Left ventricle myocardium inferior (tissue), 1 donor: ENCODE measurements at places on chromosomes 2 and 18.

- no peak for DNase-seq
These were observed 11.5 kb upstream of the BCL2 start for GRCh38 chr18:63331105-63331504.

DNA sequence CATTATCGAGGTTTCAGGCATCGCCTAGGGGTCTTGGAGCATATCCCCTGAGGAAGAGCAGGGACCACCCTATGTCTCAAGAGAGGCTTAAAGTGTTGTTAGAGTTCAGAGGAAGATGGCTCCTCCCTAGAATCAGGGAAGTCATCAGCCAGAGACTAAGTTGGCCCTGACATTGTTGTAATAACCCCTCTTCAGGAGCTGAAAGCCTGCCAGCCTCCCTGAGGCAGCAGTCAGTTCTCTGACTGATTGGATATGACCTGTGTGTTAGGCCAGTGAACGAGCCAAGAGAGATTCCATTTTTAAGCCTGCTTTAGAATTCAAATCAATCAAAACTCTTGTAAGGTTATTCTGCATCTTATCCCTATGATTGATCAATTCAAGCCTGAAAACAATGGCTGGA is 34.9 kb downstream of the ARHGAP28 start:
- DNase-seq, result no peak

DNA sequence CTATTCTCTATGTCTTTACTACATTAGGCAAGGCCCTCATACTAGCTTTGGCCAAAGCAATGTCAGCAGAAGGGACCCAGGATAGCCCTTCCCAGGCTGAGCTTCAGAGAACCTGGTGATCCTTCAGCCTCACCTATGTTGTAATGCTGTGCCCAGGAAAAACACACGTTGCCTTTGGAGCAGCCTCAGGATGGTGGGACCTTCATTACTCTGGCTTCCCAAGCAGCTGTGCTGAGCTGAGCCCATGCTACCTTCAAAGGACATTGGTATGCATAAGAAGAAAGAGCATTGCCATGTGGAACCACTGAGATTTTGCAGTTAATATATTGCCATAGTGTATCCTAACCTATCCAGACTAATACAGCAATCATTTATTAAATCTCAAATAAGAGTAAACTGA is 756.4 kb upstream of the ID2 start:
- DNase-seq, result no peak

DNA sequence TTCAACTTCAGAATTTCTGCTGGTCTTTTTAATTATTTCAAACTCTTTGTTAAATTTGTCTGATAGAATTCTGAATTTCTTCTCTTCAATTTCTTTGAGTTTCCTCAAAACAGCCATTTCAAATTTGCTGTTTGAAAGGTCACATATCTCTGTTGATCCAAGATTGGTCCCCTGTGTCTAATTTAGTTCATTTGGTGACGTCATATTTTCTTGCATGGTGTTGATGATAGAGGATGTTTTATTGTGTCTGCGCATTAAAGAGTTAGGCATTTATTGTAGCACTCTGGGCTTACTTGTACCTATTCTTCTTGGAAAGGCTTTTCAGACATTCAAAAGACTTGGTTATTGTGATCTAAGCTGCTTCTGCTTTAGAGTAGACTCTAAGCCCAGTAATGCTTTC is 698.4 kb upstream of the LRRTM1 start:
- DNase-seq, result no peak

DNA sequence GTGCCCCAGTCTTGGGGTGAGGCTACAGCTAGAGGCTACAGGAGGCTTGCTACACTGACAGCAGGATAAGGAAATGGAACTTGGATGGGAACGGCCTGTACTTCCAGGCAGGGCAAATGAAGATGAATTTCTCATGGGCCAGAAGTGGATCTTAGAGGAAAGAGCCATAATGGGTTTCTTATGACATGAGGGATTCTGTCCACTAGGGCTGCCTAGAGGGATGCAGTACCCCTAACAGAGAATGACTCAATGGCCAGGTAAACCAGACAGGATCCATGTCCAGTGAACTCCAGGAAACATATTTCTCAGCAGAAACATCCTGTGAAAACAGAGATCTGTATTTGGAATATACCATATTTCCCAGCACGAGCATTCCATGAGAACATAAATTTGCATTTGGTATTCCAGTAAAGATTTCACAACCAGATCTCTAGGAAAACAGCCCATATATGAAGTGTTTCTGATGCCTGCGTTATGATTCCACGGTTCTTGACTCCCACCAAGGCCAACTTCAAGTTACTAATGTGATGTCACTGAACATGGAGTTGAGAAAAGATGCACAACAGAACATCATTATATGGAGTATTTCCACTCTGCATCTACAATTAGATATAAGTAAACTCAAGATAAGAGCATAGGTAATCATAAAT is 11.5 kb upstream of the SLC35F5 start:
- DNase-seq, result no peak

DNA sequence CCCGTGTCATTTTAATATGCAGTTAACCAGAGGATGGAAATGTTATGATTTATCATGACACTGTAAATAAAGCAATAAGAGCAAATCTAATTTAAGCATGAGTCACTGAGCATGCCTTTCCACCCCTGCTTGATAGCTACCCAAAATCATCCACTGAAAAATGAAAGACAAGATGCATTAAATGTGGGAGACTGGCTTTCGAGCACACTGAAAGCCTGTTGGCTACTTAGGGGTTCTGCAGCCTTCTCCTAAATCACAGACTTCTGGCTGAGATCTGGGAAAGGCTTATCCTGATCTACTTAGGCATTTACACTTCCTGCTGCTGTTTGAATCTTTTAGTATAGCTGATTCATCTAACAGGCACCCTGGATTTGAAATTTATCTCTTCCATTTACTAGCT is 778.3 kb upstream of the CDH7 start:
- no peak for DNase-seq

DNA sequence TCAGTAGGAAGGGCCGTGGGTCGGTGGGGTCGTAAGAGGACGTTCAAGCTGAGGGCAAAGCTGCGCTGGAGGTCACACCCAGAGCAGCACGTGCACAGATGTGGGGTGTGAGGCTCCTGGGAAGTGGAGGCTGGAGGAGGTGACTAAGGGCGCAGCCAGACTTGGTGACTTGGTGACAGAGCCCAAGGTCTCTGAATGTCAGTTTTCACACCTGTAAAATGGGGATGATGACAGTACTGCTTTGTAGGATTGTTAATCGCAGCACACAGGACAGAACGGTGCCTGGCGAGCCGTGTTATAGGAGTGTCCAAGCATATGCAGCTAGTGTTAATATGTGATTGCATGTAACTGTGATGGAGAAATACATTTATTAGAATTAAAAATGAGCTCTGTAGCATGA is 40.8 kb downstream of the NTSR2 start:
- no peak for DNase-seq

GRCh38 chr18:72675394-72675793 is 131.3 kb upstream of the CBLN2 start:
- DNase-seq, result no peak

DNA sequence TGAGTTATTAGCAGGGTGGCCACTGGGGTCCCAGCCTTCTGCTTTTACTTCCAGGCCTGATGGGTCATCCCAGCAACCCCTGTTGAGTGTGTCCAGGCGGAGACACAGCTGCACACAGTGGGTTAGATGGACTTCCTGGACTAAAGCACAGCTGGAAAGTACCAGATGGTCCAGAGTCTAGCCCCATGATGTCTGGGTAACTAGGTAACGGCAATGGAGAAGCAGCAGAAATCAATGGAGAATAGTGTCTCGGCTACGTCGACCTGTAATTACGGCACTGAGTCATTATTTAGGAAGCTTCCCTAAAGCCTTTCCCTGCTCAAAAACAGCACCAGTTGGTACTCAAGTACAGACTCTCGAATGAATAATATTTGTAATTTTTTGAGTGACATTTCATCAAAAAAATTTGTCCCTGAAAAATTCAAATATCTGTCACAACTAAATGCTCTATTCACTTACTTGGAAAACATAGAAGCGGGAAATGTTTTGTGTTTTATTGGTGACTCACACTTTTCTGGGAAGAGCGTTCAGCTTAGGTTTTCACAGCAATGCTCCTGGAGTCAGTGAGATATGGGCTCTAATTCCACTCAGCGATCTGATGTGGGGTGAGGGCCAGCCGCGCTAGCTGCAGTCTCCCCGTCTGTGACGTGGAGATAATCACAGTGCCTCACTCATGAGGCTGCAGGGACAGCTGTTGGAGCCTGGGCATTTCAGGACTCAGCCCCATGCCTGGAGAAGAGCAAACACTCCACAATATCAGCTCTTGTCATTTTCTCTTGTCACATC is 16.2 kb upstream of the ARL4C start:
- DNase-seq, result no peak

GRCh38 chr2:75710220-75710576 is 517 bp downstream of the GCFC2 start:
- DNase-seq, result no peak

DNA sequence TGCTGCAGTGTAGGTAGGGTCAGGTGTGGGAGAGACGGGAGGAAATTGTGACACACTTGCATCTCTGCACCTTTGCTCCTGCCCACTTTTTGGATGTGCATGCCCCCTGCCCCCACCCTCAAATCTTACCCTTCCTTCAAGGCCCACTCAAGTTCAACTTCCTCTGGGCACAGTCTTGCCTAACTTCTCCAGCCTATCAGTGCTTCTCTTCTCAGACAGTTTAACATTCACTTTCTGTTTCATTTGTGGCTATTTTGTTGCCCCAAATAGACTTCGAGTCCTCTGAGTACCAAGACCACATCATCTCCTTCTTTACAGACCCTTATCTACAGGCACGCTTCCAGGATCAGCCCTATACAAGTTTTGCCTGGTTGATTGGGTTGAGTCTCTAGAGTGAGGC is 2.7 kb downstream of the ST8SIA5 start:
- DNase-seq, result no peak

DNA sequence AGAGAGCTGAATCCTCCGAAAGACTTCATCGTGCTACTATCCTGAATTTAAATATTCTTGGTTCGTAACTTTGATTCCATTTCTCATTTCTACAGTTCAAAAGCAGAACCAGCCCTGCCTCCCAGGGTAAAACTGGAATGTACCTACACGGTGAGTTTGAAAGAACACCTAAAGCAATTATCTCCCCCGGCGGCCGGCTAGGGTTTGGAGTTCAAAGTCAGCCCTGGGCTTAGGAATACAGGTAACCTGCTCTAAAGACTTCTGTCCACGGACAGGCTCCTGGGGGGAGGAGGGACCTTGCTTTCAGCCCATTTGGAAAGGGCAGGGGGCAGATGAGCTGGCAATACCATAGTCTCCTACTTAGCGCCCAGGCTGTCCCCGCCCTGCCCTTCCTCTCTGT is 32.3 kb downstream of the CYP27C1 start:
- no peak for DNase-seq

- DNase-seq, result peak; percentile 30
These were observed 81.8 kb downstream of the HDAC4 start for GRCh38 chr2:239318790-239319661.

- no peak for DNase-seq
These were observed 44.5 kb downstream of the LTBP1 start for GRCh38 chr2:32991091-32991845.

- DNase-seq, result no peak
These were observed 186.3 kb downstream of the RIT2 start for GRCh38 chr18:42929181-42929580.

DNA sequence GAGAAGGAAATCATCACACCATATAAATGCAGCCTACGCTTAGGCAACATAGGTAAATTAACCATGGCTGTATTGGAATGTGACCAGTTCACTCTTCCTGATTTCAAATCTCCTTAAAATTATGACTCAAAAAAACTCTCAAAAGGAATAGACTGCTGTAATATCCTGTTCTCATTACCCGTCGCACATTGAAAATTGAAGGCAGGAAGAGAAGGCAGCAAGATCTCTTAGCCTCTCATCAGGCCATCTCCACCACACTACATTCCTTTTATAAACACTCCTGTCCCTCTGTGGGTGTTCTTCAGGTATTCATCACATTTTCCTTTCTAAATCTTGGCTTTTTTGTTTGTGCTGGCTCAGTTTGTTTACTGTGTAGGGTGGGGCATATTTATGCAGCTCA is 83.2 kb downstream of the PPP1R1C start:
- DNase-seq, result no peak

DNA sequence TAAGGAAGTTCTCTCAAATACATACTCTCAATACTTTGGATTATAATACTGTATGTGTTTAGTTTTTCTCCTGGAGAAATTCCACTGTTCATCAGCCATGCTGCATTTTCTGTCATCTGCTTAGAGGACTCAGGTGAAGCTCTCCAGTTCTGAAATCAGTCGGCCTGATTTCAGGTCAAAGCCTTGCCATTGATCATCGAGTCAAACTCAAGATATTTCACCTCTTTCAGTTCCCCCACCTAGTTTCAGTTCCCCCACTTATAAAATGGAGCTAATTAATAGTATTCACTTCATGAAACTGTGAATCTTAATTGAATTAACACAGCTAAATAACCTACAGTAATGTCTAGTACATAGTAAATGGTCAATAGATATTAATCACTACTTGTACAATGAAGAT is 75.3 kb upstream of the L3MBTL4 start:
- DNase-seq, result no peak

DNA sequence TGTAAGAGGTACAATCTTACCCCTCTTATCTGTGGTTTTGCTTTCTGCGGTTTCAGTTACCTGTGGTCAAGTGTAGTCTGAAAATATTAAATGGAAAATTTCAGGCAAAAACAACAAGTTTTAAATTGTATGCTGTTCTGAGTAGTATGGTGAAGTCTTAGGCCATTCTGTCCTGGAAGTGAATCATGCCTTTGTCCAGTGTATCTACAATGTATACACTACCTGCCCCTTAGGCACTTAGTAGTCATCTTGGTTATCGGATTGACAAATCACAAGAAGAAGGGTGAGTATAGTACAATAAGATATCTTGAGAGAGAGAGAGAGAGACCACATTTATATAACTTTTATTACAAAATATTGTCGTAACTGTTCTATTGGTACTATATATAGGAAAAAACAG is 43.5 kb downstream of the RAB3GAP1 start:
- no peak for DNase-seq
